ENCODE measurements at places on chromosomes 4 and X. TPM values are rescaled to one million over a fixed set of nuclear protein-coding genes. Genes with fewer than 3 reads are reported as not detected.

The TRIM75 gene
- polyA plus RNA-seq = not detected

The MAGEA1 gene
- polyA plus RNA-seq = not detected

The TET2 gene
- polyA plus RNA-seq = 23.7 TPM

The NXF2 gene
- 0.14 TPM for polyA plus RNA-seq

DNA sequence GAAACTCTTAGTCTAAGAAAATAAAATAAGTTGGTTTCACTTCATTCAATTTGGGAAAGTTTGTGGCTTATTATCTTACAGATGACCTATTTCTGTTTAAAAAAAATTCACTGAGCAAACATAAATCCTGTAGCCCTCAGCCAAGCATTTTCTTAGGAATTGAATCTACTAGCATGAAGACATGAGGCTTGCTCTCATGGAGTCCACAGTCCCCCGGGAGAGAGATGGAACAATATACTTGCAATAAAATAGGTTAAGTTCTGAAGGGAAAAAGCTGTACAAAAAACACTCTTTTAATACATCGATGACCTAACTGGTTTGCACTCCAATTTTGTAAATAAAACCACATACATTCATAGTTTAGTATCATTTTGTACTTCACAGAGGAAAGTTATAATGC is 642.6 kb upstream of the FAM241A start:
- no peak for DNase-seq

DNA sequence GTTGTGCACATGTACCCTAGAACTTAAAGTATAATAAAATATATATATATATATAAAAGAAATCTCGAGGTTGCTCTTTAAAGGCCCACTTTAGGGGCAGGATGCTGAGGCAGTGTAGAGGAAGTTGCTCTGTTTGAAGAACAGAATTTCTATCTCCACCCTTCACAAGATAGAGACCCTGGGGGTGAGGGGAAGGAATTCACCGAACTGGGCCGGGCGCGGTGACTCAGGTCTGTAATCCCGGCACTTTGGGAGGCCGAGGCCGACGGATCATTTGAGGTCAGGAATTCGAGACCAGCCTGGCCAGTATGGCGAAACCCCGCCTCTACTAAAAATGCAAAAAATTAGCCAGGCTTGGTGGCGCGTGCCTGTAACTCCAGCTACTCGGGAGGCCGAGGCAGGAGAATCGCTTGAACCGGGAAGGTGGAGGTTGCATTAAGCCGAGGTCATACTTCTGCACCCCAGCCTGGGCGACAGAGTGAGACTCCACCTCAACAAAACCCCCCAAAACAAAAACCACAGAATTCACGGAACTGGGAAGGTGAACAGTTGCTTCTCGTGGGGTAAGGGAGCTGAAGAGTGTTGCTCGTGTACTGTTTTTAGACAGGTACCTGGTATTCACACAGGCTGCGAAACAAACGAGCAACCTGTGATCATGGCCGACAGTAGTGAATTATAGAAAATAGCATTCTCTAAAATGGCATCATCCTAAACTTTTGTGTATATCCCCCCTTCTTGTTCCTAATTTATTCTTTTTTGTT is 6.2 kb downstream of the PLAC8 start:
- DNase-seq = no peak

DNA sequence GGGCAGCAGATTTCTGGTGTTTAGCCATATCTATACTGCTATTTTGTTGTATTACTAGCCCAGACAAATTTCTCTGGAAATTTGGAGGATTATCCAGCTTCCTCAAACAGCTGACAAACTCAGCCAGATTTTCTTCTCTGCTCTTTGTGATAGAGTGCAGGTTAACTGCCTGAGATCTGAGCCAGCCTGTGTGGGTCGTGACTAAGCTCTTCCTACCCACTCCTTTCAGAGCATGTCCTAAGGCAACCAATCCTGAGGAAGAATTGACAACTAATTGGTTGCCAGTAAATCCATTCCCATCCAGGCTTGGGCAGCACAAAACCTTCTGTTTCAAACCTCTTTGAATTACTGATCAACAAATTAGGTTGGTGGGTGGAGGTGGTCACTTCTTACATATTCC is 2.5 kb upstream of the GABRA2 start:
- DNase-seq = no peak

- DNase-seq = no peak
These were observed 3.2 kb downstream of the SCARB2 start for GRCh38 chr4:76210452-76210851.

DNA sequence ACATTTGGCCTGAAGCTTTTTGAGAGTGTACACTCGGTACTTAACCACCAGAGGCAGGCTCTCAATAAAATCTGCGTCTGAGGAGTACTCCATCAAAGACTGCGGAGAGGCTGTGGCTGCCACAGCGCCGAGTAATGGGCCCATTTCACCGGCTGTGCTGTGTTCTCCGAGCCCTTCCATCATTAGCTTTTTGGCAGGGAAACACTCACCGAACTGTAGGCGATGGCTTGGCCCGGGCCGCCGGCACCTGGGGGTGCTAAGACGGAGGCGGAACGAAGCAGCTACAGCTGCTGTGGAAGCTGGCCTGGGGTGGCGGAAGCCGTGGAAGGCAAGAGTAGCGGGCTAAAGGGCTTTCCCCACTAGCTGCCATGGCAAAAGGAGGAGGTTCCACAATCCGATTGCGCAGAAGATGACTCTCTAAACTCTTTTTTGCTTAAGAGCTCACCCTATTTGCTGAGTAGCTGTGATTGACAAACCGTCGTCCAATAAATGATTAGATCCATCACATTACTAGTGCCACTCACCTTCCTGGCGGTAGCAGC is 48.5 kb upstream of the PABPC1L2A start:
- DNase-seq = no peak

- no peak for DNase-seq
These were observed 136.5 kb downstream of the PRKX start for GRCh38 chrX:3576886-3577501.

GRCh38 chr4:146389561-146389960 is 132.2 kb downstream of the SLC10A7 start:
- no peak for DNase-seq

DNA sequence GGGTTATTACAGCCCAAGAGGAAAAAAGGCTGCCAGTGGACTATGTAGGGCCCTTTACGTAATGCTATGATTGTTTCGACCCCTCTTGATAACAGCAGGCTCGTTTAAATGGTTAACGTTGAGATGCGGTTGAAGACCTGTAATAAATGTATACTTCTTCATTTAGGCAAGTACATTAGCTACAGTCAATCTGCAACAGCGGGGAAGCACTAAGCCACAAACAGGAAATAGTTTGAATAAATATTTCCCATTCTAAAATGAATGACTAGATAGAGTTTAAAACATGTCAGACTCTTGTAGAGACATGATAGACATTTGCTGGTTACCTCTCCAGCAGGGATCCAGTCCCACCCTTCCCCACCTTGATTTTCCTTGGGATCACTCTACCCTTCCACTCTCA is 38.1 kb upstream of the STIM2 start:
- DNase-seq = no peak
